ENCODE measurements at places on chromosomes 6 and 20.
A peak's percentile ranks its signal among the peaks of the same experiment; 100 is the strongest.

DNA sequence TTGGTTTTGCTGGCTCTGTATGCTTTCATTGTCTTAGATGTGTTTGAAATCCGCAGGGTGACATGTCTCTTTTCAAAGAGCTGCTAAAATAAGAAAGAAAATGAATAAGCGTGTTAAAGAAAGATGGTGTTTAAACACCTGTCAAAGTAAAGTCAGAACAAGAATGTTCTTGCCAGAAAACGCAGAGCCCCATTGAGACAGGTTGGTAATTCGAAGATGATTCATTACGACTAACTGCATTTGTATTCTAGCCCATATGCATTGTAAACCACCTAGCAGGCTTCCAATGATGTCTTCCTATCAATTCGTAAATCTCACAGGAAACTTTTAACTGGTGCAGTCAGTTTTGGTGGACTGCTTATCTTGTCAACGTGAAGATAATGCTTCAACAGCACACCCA, 16.8 kb downstream of the PHACTR2 start:
- DNase-seq = no peak

- DNase-seq = no peak
Observed at GRCh38 chr6:155444120-155444917, 11.3 kb downstream of the NOX3 start.

GRCh38 chr6:170497841-170498301, 55.2 kb downstream of the PSMB1 start:
- no peak for DNase-seq

GRCh38 chr6:129491436-129491835, 218.5 kb downstream of the ARHGAP18 start:
- DNase-seq = no peak

DNA sequence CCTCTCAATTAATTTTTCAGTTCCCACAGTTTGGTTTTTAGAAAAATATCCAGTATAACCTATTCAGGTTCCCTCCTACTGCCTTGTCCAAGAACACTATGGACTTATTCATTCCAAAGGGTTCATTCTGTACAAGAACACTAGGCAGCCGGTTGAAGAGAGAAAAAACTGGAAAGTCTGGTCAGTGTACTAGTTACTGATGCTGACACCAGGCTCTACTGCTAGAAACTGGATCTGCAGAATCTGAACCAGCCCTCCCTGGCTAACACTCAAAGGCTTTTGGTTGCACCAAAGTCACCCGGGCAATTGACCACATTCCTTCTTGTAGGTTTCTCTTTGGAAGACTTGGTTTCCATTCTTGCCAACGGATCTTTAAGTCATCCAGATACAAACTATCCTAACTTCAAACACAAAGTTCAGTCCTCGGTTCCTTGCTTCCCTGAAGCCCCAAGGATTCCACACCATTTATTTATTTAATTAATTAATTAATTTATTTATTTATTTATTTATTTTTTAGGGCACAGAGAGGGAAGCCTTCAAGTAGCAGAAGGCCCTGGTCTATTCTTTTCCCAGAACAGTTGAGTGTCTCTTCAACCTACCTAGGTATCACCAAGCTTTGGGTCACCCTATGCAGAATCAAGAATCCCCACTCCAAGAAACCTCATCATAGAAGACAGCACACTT, 268.1 kb downstream of the ADGB start:
- no peak for DNase-seq

- DNase-seq = peak; percentile 74
Observed at GRCh38 chr6:109454496-109455436, 806 bp downstream of the MICAL1 start.

DNA sequence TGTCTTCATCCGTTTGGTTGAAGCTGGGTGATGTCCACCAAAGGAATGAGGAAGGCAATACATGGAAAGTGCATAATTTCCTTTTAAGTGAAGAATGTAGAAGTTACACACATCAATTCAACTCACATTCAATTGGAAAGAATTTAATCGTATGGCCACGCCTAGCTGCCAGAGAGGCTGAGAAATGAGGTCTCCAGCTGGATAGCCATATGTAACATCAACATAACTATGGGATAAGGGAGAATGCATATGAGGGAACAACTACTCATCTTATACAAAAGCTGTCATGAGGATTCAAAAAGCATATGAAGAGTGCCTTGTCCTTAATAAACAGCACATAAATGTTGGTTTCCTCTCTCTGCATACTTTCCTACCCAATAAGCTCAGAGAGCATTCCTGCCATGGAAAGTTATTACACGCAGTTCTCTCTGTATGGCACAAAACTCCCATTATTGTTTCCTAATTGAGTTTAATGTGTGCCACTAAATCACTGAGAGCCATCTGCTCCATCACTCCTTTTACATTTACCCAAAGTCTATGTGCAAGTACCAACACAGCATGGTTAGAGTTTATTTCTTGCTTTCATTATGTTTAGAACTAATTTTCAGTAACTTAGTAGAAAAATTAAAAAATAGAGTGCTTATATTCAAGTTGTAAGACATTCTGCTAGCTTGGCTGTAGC, 21.4 kb upstream of the TFAP2D start:
- DNase-seq = no peak

DNA sequence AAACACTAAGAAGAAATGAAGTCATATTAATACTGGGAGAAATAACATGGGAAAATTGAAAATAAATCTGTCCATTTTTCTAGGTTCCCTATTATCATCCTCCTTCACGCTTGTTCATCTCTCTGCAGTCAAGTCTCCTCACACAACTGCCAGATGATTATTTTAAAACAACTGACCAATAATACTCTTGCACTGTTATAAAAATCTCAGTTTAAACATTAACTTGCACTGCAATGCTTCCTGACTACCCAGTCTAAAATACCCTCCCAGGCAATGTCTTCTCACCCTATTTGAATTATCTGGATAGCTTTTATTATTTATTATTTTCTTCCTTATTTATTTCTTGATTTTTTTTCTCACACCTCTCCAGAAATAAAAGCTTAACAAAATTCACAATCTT, 5.7 kb downstream of the EYS start:
- DNase-seq = no peak

DNA sequence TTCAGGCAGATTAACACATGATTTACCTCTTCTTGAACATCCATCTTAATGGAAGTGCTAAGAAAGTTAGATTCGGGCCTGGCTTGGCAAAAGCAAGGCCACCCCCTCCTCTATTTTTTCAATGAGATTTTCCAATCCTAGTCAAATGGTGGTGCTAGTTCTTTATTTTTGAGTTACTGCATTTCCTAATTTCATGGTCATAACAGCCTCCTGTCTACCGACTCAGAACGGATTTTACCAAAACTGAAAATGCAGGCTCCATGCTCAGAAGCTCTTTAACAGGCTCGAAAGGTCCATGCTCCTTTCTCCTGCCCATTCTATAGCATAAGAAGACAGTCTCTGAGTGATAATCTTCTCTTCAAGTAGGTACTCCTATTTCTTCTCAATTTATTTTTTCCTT, 117.2 kb upstream of the ESR1 start:
- DNase-seq = peak; percentile 5

- DNase-seq = no peak
Observed at GRCh38 chr6:158057213-158057987, 75.7 kb downstream of the SYNJ2 start.

DNA sequence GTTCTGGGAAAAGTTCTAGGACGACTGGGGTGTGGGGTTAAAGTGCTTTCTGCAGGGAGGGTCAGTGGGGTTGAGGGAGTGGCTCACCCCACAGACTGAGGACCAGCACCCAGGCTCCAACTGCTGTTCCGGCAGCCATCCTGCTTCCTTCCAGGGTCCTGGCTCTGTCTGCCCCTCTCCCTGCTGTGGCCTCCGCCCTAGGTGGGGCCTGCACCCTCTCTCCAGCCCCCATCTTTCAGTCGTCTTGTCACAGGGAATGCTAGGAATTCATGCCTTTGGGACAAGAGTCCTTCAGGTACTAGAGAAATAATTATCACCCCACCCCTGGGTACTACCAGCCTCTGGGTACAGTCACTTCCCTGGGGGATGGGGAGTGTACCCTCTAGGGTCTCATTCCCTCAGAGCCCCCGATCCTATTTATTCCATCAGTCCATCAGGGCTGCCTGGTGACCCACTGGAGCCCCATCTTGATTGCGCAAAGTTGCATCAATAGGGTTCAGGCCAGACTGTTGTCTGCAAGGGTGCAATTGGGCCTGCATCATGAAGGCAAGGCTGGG, at the start of gene AGER:
TSS of gene AGER (minus strand) at position 170 of the 557 bp plus-strand sequence. CDS start at position 139, 31 bp downstream.
- DNase-seq = no peak

- DNase-seq = no peak
Observed at GRCh38 chr6:141195251-141195832, 937.4 kb upstream of the GJE1 start.

GRCh38 chr6:15106958-15107643, 138.8 kb upstream of the JARID2 start:
- no peak for DNase-seq

DNA sequence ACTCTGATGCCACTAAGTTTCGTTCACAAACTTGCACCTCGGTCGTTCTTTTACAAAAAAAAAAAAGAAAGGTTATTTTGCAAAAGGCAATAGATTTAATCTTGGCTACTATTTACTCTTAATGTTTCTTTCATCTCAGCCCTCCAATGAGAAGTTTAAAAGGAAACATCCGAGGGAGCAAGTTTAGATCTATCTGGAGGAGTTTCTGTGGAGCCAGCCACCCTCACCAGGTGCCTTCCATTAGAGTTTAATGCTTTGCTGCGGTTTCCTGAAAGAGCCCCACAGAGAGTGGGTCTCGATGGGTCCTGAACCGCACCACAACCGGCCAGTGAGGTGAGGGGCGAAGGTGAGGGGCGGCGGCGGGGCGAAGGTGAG, 632 bp downstream of the PRKN start:
- no peak for DNase-seq

DNA sequence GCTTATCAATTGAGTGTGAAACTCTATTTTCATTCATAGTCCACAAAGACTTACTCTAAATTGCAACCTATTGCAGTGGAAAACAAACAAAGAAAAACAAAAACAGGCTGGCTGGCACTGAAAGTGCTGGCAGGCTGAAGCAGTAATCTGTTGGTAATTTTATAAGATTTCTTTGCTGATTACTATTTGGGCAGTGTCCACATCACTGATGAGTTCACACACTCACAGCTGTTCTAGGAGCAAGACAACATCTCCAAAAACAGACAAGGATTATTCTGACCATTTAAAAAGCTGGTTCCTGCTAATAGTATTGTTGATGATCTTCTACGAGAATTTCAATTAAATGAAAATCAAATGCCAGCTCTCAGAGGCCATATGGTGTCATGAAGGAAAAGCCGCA, 26.9 kb downstream of the MARCKS start:
- no peak for DNase-seq

GRCh38 chr6:121885399-121886152, 450.1 kb downstream of the GJA1 start:
- DNase-seq = no peak

DNA sequence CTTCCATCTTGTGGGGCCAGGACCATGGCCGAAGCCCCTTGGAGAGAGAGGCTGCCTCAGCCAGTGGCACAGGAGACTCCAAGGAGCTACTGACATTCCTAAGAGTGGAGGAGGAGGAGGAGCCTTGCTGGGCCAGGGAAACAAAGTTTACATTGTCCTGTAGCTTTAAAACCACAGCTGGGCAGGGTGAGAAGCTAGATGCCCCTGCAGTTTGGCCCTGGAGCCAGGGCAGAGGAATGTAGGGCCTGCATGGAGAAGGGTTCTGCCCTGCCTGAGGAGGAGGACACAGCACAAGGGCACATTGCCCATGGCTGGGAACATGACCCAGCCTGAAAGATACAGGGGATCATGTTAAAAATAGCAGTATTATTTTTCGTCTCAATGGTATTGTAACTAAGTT, 37.4 kb downstream of the PLCG1 start:
- DNase-seq = no peak

- DNase-seq = no peak
Observed at GRCh38 chr6:134436950-134437349, 119.0 kb upstream of the SGK1 start.

- DNase-seq = peak; percentile 11
Observed at GRCh38 chr6:44263354-44264100, 1.8 kb downstream of the NFKBIE start.

DNA sequence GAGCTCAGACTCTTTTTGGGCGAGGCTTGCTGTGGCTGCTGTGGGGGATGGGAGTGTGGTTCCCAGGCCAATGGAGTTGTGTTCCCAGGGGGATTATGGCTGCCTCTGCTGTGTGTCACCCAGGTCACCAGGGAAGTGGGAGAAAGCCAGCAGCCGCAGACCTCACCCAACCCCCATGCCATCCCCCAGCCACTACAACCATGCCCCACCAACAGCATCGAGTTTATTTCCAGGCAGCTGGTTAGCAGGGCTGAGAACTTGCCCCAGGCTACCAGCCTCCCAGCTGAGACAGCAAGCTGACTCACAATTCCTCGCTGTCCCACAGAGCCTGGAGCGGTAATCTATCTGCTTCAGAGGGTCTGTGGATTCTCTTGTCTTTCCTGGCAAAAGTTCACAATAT, 331.7 kb downstream of the FRK start:
- no peak for DNase-seq

GRCh38 chr6:44076356-44077213, 50.7 kb downstream of the MRPL14 start:
- no peak for DNase-seq

DNA sequence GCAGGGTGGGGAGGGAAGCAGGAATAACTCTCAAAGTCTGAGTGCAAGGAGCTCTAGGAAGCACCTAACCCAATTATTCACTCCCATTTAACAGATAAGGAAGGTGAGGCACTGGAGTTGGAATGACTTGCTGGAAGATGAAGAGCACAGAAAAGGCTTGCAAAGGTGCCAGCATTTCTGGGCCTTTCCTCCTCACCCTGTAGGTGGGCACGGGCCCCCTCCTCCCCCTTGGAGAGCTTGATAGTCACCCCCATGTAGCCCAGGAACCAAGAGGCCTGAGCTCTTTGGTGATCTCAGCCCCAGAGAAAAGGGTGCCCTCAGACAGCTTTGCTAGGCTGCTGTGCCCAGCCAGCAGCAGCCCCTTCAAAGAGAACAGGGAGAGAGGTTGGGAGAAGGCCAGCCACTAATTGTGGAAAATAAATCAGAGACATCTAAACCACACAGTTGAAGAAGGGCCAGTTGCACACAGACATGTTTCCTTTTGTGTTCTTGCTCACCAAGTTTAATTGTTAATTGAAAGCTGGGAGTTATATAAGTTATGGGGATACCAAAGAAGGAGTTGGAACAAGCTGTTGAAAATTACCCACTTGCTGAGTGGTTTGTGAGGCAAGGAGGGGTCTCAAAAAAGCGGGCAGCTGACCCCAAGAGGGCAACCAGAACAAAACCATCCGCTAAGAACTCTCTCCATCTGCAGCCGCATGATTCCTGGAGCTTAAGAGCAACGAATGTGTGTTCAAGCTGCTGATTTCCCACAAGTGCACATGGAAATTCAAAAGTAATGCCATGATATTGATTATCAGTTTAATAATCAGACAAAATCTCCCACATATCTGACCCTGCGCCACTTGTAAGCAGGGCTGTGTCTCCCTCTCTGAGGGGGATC, 77.0 kb downstream of the MRPL14 start:
- DNase-seq = no peak

- DNase-seq = no peak
Observed at GRCh38 chr6:34030831-34031624, 114.9 kb downstream of the GRM4 start.
